ENCODE measurements at places on chromosomes 4 and X.

DNA sequence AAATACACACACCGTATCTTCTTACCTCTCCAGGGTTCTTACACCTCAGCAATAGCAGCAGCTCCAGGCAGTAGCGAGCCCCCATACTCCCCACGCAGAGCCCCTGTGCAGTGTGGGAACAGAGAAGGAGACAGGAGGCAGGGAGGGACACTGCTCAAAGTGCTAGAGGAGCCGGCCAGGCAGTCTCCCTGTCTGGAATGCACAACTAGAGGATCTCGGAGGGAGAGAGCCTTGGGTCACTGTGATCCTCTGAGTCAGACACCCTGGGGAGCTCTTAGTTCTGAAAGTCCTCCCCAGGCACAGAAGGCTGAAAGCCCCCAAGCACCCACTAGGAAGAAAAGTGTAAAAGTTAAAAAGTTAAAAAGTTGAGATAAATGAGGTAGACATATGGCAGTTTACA lies 16.0 kb downstream of the AMELX start:
- ATAC-seq = no peak

DNA sequence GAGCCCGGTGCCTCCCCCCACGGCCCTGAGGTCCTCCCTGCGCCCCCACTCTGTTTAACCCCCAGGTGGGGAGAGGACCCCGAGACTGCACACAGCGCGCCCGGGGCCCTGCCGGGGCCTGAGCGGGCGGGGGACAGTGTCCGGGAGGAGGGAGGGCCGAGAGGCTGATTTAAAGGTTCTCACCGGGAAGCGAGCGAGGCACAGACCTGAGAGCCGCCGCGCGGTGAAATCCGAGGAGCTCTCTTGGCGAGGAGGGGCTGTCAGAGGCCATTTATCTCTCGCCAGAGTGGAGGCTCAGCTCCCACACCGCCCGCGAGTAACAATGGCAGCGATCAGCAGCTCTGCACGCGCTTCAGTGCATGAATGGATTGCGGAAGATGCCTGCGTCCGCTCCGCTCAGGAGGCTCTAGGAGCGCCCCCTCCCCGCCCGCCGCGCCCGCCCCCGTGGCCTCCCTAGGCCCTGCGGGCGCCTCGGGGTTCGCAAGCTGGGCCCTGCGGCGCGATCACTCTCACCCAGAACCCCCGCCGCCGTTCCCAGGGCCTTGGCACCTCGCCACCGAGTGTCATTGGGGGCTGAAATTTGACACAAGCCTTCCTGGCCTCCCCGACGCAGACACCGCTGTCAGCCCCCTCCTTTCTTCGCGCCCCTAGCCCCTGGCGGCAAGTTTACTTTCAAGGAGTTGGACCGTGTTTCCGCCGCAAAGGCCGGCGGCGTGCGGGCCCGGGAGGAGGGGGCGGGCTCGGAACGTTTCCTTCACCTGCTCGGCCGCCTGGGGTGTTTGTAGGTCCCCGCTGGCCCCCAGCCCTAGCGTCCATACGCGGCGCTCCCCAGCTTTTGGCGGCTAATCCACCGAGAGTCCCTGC lies 48.7 kb upstream of the BCOR start:
- ATAC-seq = peak; percentile 40

DNA sequence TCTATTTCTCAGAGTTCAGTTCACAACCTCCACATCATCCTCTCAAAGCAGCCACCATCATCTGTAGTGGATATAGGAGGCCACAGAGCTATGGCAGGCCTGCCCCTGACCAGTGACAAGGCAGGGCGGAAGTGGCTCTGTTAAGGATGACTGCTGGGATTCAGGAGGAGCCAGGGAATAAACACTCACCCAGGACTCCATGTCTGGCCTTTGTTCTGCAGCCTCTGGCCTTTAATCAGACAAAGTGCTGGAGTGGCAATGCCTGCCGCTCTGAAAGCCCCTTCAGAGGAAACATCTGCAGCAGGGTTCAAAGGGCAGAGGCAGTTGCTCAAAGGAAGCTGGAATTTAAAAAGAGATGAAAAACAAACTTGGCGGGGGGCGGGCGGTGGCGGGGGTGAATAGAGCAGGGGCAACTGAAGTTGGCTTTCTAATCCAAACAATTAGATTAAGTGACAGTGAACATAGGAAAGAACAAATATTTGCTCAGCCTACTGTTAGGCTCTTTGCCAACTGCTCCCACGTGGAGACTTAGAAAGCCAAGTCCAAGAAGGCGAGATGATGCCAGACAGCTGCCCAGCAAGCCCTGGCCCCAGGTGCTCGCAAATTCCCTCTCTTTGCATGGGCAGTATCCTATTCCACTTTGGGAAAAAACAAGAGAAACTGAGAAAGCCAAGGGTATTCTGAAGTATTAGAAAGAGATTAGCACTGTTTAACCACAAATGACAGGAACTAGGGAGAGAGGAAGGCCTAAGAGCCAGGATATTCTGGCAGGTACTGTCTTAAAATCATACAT lies 5.5 kb downstream of the MPP1 start:
- ATAC-seq = no peak

DNA sequence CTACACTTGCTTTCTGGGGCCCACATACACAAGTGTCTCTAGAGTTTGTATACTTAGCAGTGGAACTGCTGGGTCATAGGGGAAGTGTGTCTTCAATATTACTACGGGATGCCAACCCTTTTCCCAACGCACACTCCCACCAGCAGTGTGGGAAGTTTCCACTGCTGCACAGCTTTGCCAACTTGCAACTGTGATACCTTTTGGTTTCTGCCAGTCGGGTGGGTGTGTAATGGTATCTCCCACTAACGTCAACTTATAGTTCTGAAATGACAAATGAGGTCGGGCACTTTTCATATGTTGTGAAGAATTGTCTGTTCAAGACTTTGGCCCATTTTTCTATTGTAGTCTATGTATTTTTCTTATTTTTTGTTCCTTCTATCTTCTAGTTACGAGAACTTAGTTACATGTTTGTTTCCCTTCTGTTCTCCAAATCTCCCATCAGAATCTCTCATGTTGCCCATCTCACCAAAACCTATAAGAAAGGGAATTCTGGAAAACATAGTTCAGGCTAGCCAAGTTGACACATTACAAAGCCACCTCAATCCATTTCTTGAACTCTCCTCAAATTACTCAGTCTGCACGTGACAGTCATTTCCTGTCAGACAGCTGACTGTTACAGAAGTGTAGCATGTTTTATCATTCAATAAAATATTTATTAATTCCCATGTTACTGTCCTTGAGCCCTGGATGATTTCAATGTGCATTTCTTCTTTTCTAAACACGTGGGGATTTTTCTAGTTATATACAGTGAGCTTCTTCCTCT lies 30.7 kb downstream of the PNMA6E start:
- no peak for ATAC-seq

DNA sequence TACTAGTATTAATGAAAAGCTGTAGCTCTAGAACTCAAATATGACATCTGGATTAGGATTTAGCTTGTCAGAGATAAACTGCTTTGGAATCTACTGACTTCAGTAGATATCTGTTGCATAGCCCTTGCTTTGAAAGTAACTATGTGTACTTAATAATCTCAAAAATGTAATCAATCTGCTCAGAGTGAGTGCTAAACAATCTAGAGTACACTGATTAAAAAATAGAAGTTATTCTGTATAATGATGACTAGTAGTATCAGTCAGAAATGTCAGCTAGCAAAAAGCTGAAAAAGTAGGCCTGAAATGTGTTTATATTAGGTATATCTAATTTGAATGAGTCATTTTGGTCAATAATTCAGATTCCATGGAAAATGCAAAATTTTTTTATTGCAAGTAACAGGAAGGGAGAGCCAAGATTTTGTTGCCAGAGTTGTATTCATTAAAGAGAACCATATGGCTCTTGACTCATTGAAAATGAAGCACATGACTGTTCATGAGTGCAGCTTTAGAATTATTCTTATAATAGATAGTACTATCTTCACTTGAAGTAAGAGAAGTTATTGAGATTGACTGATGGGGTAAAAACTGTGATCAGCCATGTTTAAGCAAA lies 20.0 kb downstream of the CLCN3 start:
- ATAC-seq = no peak

DNA sequence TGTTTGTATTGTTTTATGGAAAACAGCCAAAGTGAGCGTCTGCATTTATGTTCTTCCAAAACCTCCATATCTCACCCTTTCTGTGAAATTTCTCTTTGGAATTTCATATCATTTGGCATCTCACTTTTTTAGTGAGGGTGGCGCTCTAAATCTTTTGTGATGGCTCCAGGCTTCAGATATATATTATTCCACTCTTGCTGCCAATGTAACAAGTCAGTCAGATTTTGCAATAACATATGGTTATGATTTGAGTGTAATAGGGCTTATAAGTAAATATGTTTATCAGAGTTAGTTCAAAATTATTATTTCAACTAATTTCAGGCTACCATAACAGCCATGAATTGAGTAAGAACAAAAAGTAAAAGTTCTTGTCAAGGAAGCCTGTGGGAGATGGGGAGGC lies 314.7 kb downstream of the PDGFC start:
- no peak for ATAC-seq

DNA sequence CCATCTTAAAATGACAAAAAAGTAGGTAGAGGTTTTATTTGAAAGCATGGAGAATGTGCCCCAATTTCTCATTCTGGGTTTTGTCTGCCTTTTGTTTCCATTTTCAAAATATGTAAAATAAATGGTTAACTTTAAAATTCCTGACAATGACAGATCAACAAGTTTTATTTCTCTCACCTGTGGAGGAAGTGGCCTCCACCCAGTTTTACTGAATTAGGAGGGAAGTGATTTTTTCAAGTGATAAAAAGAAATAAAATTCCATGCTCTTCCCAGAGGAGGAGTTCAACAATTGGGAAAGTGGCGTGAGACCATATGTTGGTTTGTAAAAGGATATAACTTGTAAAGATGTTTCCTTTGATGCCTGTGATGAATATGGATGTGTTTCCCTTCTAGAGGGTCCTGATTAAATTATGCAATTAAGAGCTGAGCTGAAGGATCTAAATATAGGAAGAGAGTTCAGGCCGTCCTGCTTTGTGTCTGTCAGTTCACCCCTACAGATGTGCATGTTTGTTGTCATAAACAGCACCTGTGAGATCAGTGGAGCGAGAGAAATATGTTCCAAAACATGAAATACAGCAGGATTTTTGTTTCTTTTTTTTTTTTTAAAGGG lies 19.5 kb downstream of the SMAD1 start:
- ATAC-seq = peak; percentile 22
